ENCODE measurements at places on chromosomes 2 and 18.

- DNase-seq, result no peak
Measured at GRCh38 chr18:7974200-7974874, 407.2 kb downstream of the PTPRM start.

GRCh38 chr18:54794823-54795222 lies 33.5 kb upstream of the RAB27B start:
- no peak for DNase-seq

- no peak for DNase-seq
Measured at GRCh38 chr2:61620244-61621159, 82.3 kb upstream of the XPO1 start.

DNA sequence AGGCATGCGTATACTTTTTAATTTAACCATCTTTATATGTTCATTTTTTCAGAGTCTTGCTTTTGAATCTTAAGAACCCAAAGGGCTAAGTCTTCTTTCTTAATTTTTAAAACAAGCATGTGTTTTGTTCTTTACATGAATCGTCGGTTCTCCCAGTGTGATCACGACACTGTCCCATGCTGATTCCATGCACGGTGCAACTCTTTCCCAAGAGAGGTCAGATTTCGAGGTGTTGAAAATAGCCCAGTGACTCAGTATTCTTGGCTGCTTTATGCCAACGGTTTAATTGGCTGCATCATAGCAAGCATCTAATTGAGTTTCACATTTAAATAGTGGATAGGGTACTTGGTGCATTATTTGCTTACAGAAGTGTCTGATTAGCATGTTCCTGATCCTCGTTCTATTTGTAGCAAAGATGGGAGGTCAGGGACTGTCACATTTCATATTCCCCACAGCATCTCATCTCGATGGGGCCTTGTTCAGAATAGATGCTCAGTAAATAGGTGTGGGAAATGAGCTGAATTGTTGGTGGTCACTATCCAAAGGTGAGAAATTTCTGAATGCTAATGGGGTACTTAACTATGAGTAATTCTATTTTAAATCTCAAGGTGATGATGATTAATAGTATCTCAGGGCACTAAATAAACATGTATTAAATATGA lies 2.8 kb downstream of the NPAS2 start:
- no peak for DNase-seq

DNA sequence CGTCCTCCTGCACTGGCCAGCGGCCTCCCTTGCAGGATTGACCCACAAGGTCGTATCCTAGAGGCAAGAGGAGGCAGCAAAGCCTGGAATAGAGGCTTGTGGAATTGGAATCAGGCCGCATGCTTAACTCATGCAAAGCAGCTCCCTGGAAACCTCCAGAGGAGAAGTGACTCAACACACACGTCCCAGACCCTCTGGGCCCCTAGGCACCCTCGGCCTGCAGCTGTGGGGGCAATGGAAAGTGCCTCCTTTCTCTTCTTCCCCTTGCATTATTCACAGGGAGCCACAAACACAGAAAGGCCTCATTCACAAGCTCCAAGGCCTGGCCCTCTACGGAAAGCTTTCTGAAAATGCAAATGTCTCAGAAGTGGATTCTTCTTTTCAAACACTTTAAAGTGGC lies 19.6 kb downstream of the SPATA3 start:
- DNase-seq, result no peak

GRCh38 chr2:217431577-217432269 lies 571.1 kb downstream of the TNS1 start:
- DNase-seq, result no peak

- no peak for DNase-seq
Measured at GRCh38 chr2:200007306-200007705, 51.9 kb downstream of the MAIP1 start.

GRCh38 chr2:74524955-74525716 lies 895 bp downstream of the DQX1 start:
- DNase-seq, result no peak

GRCh38 chr2:177352441-177353186 lies 40.0 kb upstream of the AGPS start:
- no peak for DNase-seq

DNA sequence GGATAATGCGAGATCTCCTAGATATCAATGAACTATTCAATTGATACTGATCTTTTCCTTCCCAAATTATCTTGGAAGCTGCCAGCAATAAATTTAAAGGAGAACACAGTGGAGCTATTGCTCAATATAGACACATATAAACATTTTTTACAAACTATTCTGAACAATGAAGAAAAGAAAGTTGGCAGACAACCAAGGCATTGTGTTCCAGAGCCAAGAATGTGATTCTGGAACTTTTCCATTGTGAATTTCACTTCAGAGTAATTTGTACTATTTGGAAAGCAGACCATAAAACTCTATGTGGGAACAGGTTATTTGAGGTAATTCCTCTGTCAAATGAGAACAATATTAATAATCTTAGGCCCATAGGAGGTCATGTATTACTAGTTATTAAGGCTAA lies 588.2 kb downstream of the IRS1 start:
- DNase-seq, result no peak

GRCh38 chr2:144682248-144682647 lies 162.3 kb upstream of the ZEB2 start:
- no peak for DNase-seq

DNA sequence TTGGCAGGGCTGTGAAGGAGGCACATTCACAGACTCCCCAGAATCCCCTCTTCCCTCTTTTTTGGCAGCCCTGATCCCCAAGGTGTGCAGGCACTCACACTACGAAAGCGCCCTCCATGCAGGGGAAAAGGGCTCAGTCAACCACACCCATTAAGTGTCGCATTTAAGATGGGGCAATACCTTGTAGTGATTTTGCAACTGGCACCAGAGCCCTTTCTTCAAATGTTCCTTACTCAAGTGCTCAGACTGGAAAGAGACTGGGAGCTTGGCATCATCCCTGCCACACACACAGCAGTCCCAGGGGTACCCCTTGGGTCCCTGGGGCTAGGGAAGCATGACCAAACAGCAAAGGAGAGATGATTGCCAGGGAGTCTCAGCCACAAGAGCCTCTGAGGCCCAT lies 190.1 kb downstream of the HAUS1 start:
- no peak for DNase-seq

DNA sequence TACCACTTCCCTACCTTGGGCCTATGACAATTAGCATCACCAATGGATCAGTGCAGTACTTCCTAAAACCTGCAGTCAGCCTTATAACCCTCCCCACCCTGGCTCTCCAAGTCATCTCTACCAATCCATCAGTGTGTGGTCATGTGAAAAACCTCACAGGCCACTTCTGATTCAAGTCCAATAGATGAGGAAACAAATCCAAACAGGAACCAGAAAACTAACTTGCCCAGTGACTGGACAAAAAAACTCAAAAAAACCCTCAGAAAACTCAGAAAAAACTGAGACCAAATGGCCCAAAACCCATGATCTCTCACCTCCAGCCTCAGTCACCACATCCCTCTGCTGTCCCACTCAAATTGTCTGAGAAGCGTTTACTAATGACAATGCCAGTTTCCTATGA lies 43.3 kb downstream of the TGFA start:
- no peak for DNase-seq

DNA sequence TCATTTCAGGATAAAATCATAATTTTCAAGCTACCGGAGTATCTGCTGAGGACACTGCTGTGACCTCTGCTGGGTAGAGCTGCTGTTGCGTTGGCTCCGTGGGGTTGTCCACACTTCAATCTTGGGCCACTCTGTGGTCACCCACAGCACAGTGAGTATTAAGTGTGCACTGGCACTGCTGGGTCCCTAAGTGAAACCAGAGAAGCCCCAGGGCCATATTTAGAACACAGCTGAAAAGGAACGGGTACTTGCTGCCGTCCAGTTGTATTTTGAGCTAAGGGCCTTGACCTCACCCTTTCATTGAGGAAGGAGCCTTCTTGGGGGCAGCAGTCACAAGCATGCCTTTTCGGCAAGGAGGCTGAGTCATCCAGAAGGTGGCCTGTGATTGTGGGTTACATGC lies 10.1 kb downstream of the SLC9A4 start:
- no peak for DNase-seq

DNA sequence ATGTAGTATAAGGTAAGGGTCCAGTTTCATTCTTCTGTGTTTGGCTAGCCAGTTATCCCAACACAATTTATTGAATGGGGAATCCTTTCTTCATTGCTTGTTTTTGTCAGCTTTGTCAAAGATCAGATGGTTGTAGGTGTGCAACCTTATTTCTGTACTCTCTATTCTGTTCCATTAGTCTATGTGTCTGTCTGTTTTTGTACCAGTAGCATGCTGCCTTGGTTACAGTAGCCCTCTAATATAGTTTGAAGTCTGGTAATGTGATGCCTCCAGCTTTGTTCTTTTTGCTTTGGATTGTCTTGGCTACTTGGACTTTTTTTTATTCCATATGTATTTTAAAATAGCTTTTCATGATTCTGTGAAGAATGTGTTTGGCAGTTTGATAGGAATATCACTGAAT lies 222.1 kb downstream of the XIRP2 start:
- DNase-seq, result no peak

GRCh38 chr2:216344950-216345300 lies 27.4 kb downstream of the MARCHF4 start:
- DNase-seq, result no peak

DNA sequence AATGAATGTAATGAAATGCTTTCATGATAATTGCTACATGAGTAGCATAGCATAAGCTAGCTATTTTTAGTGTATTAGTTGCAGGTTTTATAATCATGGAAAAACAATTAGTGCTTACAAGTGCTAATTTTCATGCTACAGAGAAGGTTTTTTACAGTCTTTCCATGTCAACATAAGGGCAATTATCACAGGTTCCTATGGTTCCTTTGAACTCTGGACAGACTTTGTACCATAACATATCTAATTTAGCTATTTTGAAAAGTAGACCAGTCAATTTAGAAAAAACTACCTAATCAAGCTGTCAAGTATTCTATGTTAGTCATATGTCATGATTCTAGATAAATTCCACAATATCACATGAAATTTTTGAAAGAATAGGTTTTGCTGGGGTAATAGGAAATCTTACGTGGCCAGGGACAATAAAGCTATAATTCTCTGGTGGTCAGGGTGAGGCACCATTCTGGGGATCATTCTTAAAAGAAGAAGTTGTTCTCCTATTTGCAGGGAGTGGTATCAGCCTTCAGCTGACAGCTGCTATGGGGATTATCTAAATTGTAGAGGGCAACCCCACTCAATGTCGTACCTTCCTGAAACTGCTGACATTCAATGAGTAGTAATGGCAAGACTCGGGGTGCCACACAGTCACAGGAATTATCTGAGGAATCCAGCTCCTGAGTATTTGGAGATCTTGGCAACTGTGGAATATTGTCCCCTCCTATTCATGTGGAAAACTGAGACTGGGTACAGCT lies 724.0 kb upstream of the LINC00305 start:
- no peak for DNase-seq

DNA sequence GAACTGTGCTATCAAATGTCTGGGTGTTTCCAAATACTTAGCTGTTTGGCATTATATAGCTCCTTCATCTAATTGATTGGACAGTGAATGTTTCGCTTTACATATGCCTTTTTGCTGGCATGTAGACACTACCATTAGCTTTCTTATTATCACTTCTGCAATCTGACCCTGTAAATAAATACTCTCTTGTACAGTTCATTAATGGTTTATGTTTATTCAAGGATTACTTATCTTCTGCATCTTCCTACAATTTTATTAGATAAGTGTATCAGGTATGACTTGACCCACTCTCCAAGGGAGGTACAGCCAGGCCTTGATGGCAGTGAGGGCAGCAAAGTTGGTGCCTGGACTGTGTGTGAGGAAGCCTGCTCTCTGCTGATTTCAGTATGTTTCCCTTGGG lies 614.1 kb upstream of the SETBP1 start:
- no peak for DNase-seq

GRCh38 chr18:22128954-22129353 lies 40.4 kb upstream of the GATA6 start:
- no peak for DNase-seq

- DNase-seq, result no peak
Measured at GRCh38 chr2:62999905-63000304, 50.7 kb upstream of the OTX1 start.

DNA sequence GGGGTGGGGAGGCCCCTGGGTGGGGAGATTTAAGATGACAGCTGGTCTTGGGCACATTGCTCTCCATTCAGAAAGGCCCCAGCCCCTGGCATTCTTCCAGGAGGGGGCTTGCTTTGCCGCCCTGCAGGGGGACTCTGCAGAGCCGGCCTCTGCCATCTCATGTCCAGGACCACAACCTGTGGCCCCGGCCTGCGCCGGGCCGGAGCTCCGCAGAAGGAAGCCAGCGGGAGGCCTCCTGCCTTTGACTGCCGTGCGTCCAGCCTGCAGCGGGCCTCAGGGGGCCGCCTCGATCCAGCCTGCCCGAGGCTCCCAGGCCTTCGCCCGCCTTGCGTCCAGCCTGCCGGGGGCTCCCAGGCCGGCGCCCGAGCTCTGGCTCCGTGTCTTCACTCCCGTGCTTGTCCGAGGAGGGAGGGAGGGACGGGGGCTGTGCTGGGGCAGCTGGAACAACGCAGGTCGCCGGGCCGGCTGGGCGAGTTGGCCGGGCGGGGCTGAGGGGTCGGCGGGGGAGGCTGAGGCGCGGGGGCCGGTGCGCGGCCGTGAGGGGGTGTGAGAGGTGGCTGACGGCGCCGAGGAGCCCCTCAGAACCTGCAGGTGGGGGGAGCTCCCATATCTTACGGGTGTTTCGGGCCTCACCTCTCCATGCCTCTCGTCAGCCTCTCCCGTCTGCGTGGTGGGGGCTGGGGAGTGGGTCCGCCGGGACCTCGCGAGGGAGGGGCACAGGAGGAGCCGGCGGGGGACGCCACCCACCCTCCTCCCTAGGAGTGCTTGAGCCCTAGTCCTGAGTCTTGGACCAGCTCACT lies 20.4 kb downstream of the GPC1 start:
- peak; percentile 36 for DNase-seq

- DNase-seq, result no peak
Measured at GRCh38 chr18:46622999-46623398, 34.0 kb downstream of the LOXHD1 start.

DNA sequence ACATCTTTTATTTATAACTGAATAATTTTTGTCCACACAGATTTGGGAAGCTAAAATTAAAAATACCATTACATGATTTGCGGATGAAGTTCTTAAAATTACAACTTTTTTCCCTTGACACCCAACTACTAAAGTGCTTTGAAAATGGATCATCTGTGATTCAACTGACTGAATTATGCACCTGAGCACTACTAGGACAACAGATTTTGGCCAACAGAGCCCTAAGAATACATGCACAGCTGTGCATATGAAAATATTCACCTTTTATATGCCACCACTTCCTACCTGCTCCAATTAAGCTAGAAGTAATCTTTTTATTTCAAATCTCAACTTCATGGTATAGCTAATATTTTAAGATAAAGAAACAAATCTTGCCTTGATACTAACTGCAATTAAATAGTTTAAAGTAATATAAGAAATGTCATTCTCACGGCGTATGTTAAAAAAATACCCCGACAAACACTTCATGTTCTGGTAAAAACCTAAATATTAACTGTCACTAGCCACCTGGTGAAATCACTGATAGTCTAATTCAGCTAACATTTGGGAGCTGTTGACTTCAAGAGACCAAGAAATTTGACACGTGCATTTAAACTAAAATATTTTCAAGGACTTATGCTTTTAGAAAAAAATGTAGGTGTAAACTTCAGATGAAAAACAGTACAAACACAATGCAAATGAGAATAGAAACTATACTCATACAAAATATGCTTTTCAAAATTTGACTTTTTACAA lies 153.7 kb downstream of the SRBD1 start:
- no peak for DNase-seq

- no peak for DNase-seq
Measured at GRCh38 chr2:58594175-58594574, 353.1 kb upstream of the FANCL start.
